ENCODE measurements at places on chromosomes 5 and 9.

DNA sequence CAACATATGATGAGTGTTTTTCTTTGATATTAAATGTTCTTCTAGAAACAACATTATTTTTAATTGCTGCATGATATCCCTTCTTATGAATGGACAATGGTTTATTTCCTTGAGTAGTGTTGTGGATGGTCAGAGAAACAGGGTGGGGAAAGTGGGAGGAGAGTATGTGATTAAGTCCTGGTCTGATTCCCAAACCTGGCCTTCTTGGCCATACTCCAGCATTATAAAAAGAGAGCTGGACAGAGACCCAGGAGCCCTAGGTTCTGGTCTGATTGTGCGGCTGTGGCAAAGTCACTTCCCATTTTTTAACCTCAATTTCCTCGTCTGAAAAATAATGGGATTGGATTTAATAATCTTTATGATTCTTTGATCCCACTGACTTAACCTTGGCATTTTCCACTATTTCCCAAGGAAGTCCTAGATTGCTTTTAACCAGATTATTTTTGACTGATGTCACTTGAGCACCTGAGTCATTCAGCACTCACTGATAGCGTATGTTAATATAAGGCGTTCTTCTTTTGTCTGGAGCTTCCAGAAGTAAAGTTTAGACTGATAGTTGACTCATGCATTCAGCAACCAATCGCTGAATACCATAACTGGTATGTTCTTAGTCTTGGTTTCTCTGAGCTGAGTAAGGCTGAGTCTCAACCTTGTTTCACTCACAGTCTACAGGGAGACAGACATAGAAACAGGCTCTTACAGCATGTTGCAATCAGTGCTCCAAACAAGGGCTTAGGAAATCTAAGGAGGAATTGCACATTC is 26.2 kb downstream of the OSMR start:
- DNase-seq: no peak

DNA sequence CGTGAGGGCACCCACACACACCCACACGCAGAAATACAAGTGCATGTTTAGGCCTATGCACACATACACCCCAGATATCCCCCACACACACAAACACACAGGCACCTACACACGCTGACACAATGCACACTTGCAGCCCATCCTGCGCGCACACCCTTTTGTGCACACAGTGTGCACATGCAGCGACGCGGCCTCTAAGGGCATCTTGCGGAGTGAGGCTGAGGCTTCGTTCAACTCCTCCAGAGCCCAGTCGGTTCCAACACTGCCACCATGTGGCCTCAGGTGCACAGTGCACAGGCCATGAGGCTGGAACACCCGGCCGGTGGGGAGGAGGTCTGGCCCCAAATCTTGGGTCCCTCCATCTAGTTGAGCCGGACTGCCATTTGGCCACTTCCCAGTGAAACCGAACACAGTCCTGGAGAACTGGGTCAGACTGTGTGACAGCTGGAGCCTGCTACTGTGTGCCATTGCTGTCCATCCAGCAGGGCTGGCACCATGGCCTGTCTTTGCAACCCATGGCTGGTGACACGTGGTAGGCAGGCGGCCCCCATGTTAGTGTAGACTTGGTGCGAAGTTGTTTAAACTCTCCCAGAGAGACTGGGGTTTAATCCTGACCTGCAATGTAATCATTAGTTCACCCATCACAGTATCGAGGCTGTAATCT is 97.7 kb upstream of the MVB12B start:
- peak; percentile 63 for DNase-seq

GRCh38 chr9:103364753-103365152 is 369.6 kb downstream of the CYLC2 start:
- DNase-seq: no peak

GRCh38 chr5:167509076-167509475 is 782.4 kb upstream of the WWC1 start:
- DNase-seq: no peak

- no peak for DNase-seq
Measured at GRCh38 chr9:74753650-74754049, 134.1 kb downstream of the TRPM6 start.

- no peak for DNase-seq
Measured at GRCh38 chr5:76867038-76867437, 17.2 kb downstream of the S100Z start.

- DNase-seq: no peak
Measured at GRCh38 chr5:152844713-152845112, 439.6 kb upstream of the NMUR2 start.

GRCh38 chr5:125484272-125484741 is 737.9 kb upstream of the ZNF608 start:
- DNase-seq: no peak

GRCh38 chr9:447230-448025 is 232.8 kb downstream of the DOCK8 start:
- DNase-seq: peak; percentile 73

DNA sequence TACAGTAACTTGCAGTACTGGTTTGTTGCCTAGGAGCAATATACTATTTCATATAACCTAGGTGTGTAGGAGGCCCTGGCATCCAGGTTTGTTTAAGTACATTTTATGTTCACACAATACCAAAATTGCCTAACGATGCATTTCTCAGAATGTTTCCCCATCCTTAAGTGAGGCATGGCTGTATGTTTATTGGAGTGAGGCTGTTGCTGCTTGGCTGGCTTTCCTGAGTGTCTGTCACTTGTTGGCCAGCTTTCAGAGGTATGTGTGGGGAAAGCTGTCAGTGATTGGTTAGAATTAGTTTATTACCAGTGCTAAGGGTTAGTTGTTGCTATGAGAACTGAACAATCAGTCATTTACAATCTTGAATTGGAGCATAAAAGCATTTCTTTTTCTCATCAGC is 154.1 kb upstream of the CDH12 start:
- DNase-seq: no peak

- no peak for DNase-seq
Measured at GRCh38 chr5:124679578-124680199, 66.8 kb downstream of the ZNF608 start.

GRCh38 chr5:79990205-79990597 is 861 bp downstream of the MTX3 start:
- DNase-seq: no peak

GRCh38 chr5:73417303-73418034 is 31.1 kb downstream of the FOXD1 start:
- no peak for DNase-seq

DNA sequence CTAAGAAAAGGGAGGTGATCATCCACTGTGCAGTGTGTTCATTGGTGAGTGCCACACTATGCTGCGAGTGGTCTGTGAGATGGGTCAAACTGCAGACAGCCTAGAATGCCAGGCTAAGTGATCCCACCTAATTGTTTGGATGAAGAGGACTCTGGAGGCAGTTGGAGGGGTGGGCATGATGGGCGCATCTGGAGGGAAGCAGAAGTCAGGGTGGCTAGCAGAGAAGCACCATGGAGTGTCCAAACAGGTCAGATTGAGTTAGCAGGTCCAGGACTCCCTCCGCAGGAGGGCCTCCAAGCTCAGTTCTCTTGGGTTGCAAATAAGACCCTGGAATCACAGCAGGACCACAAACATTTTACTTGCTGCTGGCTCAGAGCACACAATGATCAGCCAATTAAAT is 19.9 kb upstream of the ANGPTL2 start:
- DNase-seq: no peak

GRCh38 chr5:147512659-147513379 is 3.0 kb upstream of the DPYSL3 start:
- DNase-seq: no peak

DNA sequence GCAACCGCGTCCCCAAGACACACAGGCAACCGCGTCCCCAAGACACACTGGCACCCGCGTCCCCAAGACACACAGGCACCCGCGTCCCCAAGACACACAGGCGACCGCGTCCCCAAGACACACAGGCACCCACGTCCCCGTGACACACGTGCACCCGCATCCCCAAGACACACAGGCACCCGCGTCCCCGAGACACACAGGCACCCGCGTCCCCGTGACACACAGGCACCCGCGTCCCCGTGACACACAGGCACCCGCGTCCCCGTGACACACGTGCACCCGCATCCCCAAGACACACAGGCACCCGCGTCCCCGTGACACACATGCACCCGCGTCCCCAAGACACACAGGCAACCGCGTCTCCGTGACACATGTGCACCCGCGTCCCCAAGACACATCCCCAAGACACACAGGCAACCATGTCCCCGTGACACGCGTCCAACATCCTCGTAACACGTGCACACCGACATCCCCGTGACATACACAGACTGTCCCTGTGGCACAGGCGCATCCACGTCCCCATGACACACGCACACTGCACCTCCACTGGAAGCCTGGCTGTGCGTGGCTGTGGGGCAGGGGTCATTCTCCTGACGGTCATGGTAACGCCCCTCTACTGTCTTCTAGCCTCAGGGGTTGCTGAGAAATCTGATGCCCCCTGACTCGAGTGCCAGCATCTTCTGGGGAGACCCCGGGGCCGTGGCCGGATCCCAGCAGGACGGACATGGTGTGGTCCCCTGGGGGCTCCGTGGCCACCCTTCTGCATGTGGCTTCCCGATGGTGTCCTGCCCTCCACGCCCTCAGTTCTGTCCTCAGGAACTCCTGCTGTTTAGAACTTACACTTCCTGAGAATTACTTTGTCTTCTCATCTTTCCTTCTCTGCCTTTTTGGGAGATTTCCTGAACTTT is 24.1 kb downstream of the EXD3 start:
- DNase-seq: no peak

DNA sequence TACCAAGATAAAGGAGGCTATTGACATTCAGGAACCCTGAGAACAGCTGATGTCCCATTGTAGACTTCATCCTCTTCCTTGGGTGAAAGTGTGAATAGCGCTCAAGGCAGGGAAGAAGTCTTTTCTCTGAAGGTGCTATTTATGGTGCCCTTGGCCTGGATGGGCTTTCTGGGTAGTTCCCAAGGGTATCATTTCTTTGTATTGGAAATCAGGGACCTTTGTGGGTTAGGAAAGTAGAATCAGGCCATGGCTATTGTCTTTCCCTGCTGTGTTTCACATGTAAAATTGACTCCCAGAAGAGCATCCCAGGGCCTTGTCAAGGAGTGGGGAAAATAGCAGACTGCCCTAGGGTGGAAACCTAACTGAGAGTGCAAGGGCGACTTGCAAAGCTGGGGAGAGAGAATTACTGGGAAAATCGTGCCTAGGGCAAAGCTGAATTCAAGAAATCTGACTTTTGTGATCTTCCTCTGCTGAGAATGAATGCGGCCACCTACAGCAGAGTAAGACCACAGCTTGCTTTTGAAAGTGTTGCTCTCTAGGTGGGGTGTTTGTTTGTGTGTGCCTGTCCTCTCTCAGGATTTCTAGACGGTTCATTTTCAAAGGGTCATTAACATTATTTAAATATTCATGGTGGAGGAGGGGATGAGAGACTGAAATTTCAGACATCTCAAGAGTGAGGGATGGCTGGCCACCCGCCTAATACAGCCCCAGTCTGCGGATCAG is 160.6 kb downstream of the C9orf152 start:
- DNase-seq: no peak

- DNase-seq: no peak
Measured at GRCh38 chr5:148826739-148827070, 294 bp downstream of the ADRB2 start.

GRCh38 chr5:81838307-81838906 is 87.5 kb upstream of the SSBP2 start:
- no peak for DNase-seq

DNA sequence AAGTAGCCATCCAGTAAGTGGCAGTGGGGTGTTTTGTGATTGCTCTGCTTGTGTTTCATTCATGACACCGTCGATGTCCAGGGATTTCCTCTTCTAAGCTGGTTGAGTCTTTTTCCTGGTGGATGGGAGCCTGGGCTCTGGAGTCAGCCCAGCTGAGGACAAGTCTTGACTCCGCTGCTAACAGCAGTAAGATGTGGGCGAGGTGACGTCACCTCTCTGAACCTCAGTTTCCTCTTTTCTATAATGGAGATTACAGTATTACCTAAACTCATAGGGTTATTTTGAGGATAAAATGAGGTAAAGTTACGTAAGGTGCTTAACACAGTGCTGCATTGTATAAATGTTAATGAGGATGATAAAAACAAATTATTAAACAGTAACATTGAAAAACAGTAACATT is 21.3 kb downstream of the FGF1 start:
- no peak for DNase-seq

- no peak for DNase-seq
Measured at GRCh38 chr9:97506306-97506705, 4.8 kb downstream of the TMOD1 start.

DNA sequence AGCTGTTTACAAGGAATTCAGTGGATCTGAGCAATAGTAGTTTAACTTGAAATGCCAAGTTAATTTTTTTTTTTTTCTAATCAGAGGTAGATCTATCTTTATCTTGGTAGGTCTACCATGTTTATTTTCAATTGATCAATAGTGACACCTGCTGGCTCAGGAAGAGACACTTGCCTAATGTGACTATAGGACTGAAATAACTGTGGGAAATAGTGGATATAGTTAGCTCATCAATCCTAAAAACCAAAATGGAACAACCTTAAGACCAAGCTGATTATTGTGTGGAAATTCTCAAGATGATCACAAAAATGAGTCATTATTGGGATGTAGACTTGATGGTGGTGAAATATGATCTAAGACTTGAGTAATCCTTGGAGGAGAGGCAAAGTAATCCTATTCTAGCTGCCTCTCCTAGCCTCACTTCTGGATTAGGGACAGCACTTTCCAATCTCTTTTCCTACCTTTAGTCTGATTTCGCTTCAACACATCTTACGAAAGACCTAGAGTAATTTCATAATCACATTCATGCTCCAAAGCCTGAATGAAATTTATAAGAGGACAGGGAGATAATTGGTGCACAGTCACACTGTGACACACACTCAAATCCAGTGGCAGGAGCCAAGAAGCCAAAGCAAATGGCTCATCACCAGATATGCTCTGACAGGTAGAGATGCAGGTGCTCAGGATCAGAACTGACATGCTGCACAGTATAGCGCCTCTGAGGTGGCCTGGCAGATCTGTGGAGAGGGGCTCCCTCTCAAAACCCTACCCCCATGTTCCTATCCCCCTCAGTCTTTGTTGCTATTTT is 156.3 kb downstream of the HMHB1 start:
- DNase-seq: peak; percentile 21

GRCh38 chr9:77015327-77016048 is 4.0 kb upstream of the FOXB2 start:
- no peak for DNase-seq

- no peak for DNase-seq
Measured at GRCh38 chr5:58794875-58795274, 212.0 kb downstream of the RAB3C start.

DNA sequence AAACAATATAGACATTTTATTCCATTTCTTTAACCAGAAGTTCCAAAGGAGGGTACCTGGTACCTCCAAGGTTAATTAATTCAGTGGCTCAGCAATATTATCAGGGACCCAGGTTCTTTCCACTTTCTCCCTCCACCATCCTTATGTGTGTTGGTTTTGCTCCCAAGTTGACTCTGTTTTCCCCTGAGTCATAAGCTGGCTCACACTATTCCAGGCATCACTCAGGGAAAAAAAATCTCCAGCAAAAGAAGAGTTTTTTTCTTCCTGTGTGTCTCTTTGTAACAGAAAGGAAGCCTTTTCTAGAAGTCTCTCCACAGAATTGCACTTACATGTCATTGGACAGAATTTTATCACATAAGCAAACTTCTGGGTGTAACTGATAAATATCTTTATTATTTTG is 31.2 kb upstream of the GALNT10 start:
- no peak for DNase-seq

GRCh38 chr5:305050-305449 is 16.5 kb upstream of the AHRR start:
- DNase-seq: no peak

GRCh38 chr9:20355022-20355421 is 267.3 kb downstream of the MLLT3 start:
- no peak for DNase-seq
